H9 (cell line): ENCODE measurements at places on chromosomes 5 and 9.

DNA sequence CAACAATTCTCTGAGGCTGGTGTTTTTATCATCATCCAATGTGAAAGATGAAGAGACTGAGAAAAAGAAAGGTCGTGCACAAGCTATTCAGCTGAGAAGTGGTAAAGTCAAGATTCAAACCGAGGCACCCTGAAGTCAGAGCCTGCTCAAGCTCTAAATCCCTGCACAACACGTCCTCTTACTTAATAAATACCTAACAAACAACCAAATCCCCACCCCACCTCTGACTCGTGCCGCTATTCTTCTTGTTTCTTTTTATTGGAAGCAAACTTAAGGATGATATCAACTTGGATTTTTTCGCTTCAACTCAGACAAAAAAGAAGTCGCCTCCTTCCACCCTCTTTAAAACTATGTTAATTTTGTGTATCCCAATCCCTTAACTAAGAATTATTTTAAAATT, 140.2 kb downstream of the CEP120 start:
- DNase-seq: no peak

DNA sequence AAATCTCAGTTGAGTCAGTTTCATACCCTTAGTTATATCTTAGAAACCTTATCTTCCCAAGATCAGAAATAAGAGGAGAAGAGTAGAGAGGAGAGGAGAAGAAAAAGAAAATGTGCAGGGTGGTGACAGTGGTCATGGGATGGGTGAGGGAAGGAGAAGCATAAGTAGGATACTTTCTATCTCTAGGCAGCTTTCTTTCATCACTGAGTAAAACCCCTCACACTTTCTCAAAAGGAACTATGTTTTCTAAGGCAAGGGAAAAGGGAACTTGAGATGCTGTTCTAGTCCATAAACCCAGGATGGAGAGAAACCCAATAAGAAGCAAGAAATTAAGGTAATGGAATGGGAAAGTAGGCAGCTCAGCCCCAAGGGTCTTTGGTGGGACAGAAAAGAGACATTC, 225.3 kb downstream of the MCTP1 start:
- no peak for DNase-seq

DNA sequence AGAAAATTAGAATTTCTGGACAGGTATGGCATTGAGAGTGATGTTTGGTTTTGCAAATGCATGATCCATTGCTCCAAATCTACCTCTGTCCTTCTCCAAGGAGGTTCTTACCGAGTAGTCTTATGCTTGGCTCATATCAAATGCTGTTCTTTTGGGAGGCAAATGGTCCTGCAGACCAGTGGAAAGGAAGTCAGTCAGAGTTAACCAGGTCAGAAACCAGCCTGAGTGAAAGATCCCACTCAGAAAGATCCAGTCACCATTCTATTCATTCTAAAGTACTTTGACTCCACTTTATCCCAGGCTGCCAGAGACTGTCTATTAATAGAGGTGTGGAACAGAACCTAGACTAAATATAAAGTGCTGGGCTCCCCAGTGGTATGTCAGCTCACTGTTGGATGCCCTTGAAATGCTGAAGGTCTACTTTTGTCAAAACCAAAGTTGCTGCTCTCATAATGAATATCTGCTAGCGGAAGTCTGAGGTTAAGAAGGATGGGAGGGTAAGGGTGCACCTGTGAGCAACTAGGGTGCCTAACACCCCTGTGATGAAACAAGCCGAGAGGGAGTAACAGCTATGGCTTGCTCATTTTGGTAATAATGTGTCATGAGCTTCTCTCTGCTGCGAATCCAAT, 302.2 kb downstream of the ZNF608 start:
- DNase-seq: no peak

DNA sequence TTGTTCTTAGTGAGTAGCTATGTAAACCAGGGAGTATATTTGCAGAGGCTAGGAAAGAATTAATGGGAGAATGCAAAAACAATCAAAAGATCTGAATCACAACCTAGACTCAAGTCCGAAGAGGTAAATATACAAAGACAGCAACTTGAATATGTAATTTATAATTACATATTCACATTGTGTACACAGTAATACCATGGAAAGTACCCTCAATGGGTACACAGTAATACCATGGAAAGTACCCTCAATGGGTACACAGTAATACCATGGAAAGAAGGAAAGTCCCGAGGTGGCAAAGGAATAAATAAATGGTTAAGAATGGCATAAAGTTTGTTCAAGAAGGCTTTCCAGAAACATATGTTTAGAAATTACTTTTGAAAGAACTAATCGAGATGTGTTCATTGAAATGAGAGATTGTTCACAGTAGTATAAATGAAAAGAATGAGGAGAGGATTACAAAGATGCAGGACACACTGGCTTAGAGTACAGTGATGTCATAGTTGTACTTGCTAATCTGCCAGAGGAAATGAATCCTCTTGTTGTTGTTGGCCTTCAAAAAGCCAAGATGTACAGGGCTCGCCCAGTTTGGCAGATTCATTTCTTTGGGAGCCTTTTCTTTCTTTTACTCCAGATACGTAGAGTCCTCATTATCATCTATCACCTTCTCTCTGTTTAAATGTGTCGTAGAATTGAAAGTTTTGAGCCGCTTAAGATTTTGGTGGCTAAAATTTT, 116.0 kb downstream of the UNC13B start:
- no peak for DNase-seq

GRCh38 chr5:166363087-166363760, 1928.2 kb upstream of the WWC1 start:
- DNase-seq: no peak

DNA sequence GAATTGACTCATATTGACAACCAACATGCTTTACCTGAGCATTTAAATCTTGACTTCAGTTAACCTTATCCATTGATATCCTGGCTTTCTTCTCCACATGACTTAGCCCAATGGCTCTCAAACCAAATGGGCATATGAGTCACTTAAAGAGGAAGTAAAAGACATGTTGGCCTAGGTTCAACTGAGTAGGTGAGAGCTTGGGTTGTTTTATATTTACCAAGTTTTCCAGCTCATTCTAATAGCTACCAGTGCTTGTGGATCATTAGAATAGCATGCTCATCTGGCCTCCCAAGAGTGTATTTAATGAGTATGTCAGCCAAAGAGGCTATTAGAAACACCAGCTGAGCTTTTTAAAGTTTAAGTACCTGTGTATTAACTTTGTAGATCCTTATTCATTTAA, 1049.0 kb downstream of the PTPRD start:
- DNase-seq: no peak

- no peak for DNase-seq
Observed at GRCh38 chr5:151656311-151656710, 30.4 kb downstream of the SPARC start.

DNA sequence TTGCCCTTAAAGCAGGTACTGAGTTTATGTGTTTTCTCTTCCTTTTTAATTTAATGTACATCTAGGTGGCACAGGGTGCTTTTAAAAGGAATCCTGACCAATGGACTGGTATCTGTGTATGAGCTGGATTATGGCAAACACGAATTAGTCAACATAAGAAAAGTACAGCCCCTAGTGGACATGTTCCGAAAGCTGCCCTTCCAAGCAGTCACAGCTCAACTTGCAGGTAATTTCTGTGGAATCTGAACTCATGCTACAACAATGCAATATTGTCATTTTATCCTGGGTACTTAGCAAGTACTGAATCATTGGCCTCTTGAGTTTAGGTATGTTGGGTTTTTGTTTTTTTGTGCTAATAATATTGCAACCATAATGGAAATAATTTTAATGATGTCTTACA, 14.4 kb upstream of the TMOD1 start:
- no peak for DNase-seq

GRCh38 chr9:124743686-124744348, 27.3 kb downstream of the NR6A1 start:
- no peak for DNase-seq

- DNase-seq: no peak
Observed at GRCh38 chr9:23220957-23221356, 605.1 kb downstream of the ELAVL2 start.

- DNase-seq: no peak
Observed at GRCh38 chr5:60811105-60811504, 33.0 kb downstream of the ELOVL7 start.

GRCh38 chr5:135505973-135506372, 29.8 kb downstream of the NEUROG1 start:
- DNase-seq: no peak

DNA sequence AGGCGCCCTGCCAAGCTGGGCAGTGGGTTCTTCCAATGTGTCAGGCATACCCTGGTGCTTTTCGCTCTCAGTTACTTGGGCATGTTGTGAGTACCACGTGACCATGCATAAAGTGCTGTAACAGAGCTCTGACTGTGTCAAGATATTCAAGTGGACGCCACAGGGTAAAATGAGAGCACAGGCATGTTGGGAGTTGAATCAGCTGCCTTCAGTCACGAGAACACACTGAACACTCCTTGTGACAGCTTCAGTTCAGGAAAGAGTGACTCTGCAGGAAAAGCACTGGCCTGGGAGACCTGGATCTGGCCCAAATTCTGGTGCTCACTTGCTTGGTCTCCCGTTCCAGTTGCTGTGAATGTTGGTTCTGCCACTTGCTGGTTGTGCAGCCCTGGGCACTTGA, 5.1 kb downstream of the MLANA start:
- no peak for DNase-seq

DNA sequence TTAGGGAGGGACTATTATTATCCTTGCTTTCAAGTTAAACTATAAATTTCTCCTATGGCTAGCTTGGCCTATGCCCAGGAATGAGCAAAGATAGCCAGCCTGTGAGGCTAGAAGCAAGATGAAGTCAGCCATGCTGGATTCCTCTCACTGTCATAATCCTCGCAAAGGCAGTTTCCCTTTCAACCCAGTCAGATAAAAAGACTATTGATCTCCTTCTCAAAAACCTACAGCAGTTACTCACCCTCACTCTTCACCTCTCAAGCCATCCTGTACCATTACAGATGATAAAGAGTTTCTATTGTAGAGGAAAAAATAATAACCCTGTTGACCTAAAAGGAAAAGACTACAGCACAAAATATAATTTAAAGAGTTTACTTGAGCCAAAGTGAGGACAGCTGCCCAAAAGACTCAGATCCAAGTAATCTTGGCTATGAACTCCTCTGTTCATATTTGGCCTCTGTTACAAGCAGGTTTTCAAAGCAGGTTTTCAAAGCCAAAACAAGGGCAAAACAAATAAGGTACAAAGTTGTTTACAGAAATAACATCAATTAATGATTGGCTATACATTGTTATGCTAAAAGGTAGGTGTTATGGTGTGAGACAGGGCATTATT, 41.7 kb downstream of the KCNV2 start:
- no peak for DNase-seq
